ENCODE measurements at places on chromosomes 2 and 18. TPM values are rescaled to one million over a fixed set of nuclear protein-coding genes. Genes with fewer than 3 reads are reported as not detected.
A peak's percentile ranks its signal among the peaks of the same experiment; 100 is the strongest.

- H3K36me3 ChIP-seq: peaks cover under 1% of the 10 kb centered on the region
- no peak overlapping the region for H3K27ac ChIP-seq
- no peak overlapping the region for H3K4me3 ChIP-seq
- no peaks in the 10 kb centered on the region for H3K27me3 ChIP-seq
Measured at GRCh38 chr2:173898996-173899395, 66.2 kb downstream of the SP3 start.

Gene STPG4
- total RNA-seq: 0.79 TPM

Gene CRYGD
- not detected for total RNA-seq

Gene SERPINB11
- not detected for total RNA-seq

Gene SKA1
- 32.4 TPM for total RNA-seq

Gene RNF25
- total RNA-seq: 30.5 TPM

Gene UCN
- 0.86 TPM for total RNA-seq

DNA sequence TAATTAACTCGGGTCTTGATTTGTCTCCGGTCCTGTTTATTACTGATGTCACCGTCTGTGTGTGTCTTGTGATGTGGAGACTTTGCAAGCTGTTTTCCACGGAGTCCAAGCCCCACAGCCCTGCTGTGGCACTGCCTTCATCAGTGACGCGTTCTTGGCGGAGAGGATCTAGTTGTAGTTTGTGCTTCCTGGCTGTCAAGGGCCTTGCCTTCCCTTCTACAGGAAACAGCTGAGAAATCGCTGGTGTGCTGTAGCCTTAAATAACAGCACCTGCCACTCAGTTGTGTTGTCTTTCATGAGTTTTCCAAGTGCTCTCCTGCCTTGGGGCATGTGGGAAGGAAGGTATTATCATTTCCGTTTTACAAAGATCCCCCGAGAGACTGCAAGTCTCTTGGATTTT lies 26.3 kb downstream of the CTIF start:
- H3K36me3 ChIP-seq: no peaks in the 10 kb centered on the region
- no peaks in the 10 kb centered on the region for H3K27me3 ChIP-seq
- H3K4me1 ChIP-seq: no peaks in the 10 kb centered on the region
- H3K4me3 ChIP-seq: no peak overlapping the region

Gene SERPINB3
- total RNA-seq: not detected

DNA sequence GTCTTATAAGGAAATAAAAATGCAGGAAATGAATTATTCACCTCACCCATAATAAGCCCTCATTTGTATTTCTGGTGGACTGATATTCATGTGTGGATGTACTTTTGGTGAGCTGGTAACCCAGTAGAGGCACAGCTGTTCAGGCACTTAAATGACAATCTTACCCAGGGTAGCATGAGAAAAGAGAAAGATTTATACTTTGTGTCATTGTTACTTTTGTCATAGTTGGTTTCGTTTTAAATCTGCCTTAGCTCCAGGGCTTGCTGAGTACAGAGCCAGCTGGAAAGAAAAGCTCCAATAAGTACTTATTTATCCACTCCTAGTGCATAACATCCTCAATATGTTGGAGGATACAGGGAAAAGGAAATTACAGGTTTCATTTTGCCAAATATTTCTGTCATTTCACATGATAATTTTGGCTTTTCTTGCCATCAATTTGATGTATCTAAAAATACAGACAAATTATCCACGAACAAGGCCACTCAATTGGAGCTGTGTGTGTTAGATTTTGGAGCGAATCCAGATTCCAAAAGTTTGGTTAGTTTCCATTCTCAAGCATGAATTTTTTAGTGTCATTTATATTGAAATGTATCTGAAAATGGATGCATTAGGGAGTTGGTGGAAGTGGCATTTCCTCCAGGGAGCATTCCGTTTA lies 1276.1 kb upstream of the FAM98A start:
- no peak overlapping the region for H3K4me3 ChIP-seq
- H3K36me3 ChIP-seq: no peaks in the 10 kb centered on the region
- no peaks in the 10 kb centered on the region for H3K27me3 ChIP-seq
- DNase-seq: no peak
- H3K27ac ChIP-seq: no peak overlapping the region
- no peaks in the 10 kb centered on the region for H3K4me1 ChIP-seq

- no peaks in the 10 kb centered on the region for H3K4me1 ChIP-seq
- DNase-seq: no peak
- no peaks in the 10 kb centered on the region for H3K36me3 ChIP-seq
- no peak overlapping the region for H3K27ac ChIP-seq
- no peaks in the 10 kb centered on the region for H3K27me3 ChIP-seq
Measured at GRCh38 chr18:74154716-74155115, 6.4 kb downstream of the TIMM21 start.

DNA sequence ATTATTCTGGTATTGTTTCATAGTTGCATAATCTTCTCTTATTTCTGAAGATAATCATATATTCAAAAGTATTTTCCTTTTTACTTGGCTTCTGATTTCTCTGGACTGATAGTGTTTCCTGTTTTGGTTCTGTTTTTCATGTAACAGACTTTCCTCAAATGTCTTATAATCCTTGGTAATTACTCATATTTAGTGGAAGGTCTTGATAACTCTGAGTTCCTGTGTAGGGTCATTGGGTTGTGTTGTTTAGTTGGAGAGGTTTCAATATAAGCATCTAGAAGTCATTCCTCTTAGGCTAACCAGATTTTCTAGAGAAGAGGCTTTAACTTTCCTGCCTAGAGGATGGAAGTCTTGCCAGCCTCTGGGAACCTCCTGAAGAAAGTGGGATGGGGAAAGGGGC lies 23.8 kb downstream of the MFSD6 start:
- H3K4me3 ChIP-seq: no peak overlapping the region
- no peaks in the 10 kb centered on the region for H3K4me1 ChIP-seq
- no peaks in the 10 kb centered on the region for H3K36me3 ChIP-seq

GRCh38 chr2:36362291-36362690 lies 6.7 kb downstream of the CRIM1 start:
- H3K27ac ChIP-seq: peak overlapping the region; percentile 1
- no peaks in the 10 kb centered on the region for H3K27me3 ChIP-seq
- H3K4me3 ChIP-seq: no peak overlapping the region
- DNase-seq: no peak
- peaks cover 1% of the 10 kb centered on the region for H3K36me3 ChIP-seq

DNA sequence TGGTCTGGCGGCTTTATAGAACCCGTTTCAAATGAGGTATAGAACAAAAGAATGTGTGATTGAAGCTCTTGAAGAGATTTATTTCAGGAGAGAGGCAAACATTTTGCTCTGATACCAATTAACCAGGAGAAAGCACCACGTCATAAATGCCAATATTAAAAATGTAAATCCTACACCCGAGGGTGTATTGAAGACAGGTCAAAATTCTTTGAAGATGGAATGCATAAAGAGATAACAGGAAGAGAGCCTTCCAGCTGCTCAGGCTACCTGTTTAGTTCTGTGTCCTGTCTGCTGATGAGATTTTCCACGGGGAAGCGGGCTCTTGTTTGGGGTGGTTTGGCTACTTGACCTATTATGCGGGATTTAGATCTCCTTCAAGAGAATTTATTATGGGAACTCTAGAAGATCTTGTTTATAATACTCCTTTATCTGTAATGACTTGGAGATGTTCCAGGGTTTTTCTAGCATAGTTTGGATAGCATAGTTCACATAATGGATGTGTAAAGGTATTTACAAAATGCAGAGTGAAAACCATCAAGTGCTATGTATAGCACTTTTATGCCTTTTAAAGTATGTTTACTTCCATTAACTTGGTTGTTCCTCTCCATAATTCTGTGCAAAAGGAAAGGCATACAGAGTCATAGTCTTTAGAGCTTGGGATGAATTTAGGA lies 204.5 kb upstream of the SPRED2 start:
- no peaks in the 10 kb centered on the region for H3K27me3 ChIP-seq
- no peak for DNase-seq
- no peak overlapping the region for H3K27ac ChIP-seq

DNA sequence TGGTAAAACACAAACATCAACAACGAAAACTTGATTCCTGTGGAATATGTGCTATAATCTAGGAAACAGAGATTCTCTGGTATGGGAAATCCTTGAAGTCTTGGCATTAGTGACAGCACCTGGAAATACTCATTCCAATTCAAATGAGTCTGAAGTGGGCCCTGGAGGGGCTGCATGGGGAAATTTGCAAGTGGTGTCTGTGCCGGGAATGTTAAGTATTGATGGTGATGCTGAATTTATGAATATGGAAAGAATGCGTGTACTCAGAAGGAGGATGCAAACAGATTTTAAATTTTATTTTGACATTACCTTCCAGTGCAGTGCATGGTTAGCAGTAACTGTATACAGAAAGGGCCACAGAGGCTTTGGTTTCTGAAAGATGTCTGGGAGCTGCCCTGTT lies 37.2 kb downstream of the PTPRM start:
- H3K27me3 ChIP-seq: no peaks in the 10 kb centered on the region
- H3K4me3 ChIP-seq: no peak overlapping the region
- DNase-seq: no peak
- no peak overlapping the region for H3K27ac ChIP-seq
- no peaks in the 10 kb centered on the region for H3K36me3 ChIP-seq

GRCh38 chr2:158204741-158205165 lies 103.1 kb downstream of the UPP2 start:
- DNase-seq: no peak
- no peak overlapping the region for H3K4me3 ChIP-seq
- H3K4me1 ChIP-seq: no peaks in the 10 kb centered on the region
- H3K27me3 ChIP-seq: no peaks in the 10 kb centered on the region
- no peaks in the 10 kb centered on the region for H3K36me3 ChIP-seq

- H3K4me1 ChIP-seq: no peaks in the 10 kb centered on the region
- DNase-seq: no peak
- H3K27ac ChIP-seq: no peak overlapping the region
- no peaks in the 10 kb centered on the region for H3K27me3 ChIP-seq
- no peaks in the 10 kb centered on the region for H3K36me3 ChIP-seq
- no peak overlapping the region for H3K4me3 ChIP-seq
Measured at GRCh38 chr2:173819852-173820251, 145.3 kb downstream of the SP3 start.

DNA sequence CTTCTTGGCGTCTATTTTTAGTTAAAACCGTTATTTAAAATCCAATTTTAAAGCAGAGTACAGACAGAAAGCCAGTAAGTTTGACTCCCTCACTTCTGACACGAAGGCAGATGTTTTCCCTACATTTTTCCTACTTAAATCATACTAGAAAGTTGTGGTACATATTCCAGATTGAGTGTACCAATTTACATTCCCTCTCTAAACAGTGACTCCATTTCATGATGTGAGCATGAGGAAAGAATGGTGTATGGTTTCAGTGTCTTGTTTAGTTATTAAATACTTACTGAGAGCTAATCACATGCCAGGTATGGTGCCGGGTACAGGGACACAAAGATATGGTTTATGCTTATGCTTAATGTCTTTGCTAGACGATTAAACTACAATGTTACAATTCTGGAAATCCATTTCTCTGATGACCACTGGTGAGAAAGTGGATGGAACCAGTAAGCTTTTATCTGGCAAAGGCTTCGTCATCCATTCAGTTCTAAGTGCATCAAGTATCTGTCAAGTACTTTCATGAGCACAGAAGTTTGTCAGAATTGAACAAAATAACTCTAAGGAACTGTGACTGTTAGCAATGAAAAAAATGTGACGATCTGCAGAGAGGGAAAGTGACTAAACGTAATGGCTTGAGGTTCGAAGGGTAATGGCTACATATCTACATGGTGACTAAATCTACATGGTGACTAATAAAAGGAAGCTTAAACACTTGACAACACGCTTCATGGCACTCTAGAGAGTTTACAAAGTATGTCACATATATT lies 25.7 kb downstream of the MAP4K3 start:
- H3K27me3 ChIP-seq: no peaks in the 10 kb centered on the region
- peaks cover 19% of the 10 kb centered on the region for H3K4me1 ChIP-seq
- H3K27ac ChIP-seq: no peak overlapping the region
- no peaks in the 10 kb centered on the region for H3K36me3 ChIP-seq

GRCh38 chr2:99775585-99775984 lies 285.8 kb upstream of the REV1 start:
- H3K36me3 ChIP-seq: no peaks in the 10 kb centered on the region
- H3K4me1 ChIP-seq: no peaks in the 10 kb centered on the region
- no peak overlapping the region for H3K27ac ChIP-seq
- H3K4me3 ChIP-seq: no peak overlapping the region
- DNase-seq: no peak
- no peaks in the 10 kb centered on the region for H3K27me3 ChIP-seq

- no peaks in the 10 kb centered on the region for H3K36me3 ChIP-seq
- no peak for DNase-seq
- H3K27me3 ChIP-seq: no peaks in the 10 kb centered on the region
- no peak overlapping the region for H3K4me3 ChIP-seq
Measured at GRCh38 chr18:66193938-66194337, 410.0 kb downstream of the CDH19 start.

GRCh38 chr18:37421341-37422077 lies 144.1 kb downstream of the CELF4 start:
- H3K27me3 ChIP-seq: no peaks in the 10 kb centered on the region
- no peaks in the 10 kb centered on the region for H3K4me1 ChIP-seq
- no peak for DNase-seq
- H3K4me3 ChIP-seq: no peak overlapping the region
- no peaks in the 10 kb centered on the region for H3K36me3 ChIP-seq
- no peak overlapping the region for H3K27ac ChIP-seq

DNA sequence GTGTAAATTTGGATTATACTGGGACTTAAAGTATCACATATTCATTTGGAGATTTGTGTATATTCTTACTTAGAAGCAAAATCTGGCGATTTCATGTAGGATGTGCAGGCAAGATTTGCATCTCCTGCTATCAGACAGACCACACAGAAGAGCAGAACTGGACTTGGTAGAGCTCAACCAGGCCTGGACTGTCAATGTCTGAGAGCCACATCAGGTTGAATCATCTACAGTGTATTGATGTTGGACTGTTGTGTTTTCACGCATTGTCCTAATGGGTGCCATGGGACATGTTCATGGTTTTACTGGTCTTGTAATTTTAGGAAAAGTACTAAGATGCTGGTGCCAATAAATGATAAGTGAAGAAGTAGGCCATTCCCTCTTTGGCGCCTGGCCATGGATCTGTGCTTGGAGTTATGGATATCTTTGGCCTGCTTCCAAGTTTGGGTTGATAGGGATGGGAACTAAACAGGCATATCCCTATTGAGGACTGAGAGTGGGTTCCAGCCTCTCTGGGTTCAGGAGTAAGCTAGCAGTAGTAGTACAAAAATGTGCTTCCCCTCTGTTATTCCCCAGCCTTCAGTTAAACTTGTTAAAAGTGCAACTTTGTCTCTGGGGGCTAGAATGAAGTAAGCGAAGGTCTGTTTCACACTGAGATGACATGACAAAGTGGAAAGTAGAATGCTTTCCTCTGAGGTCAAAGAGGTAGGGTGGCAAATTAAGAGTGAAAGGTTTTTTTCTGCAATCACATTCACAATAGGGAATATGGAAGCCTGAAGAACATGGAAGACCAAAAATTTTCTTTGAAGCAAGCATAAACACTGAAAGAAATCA lies 49.2 kb upstream of the NEMP2 start:
- no peaks in the 10 kb centered on the region for H3K36me3 ChIP-seq
- no peak overlapping the region for H3K27ac ChIP-seq
- no peak overlapping the region for H3K4me3 ChIP-seq
- no peaks in the 10 kb centered on the region for H3K27me3 ChIP-seq

DNA sequence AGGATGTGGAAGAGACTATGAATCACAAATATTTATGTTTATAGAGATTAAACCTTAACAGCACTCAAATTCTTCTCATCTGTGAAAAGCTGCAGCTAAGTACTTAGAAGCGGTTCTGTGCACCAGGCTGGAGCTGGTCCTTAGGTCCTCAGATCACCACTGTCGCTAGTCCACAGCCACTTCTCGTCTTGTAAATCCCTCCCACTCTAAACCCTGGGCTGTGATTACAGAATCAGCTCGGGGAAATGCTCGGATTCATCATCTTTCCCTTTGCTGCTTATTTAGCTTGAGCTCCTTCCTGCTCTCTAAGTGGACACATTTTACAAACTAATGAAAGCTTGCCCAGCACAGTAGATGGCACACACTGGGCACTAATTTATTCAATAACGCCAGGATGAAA lies 61.7 kb downstream of the RNF152 start:
- H3K4me3 ChIP-seq: no peak overlapping the region
- H3K36me3 ChIP-seq: no peaks in the 10 kb centered on the region
- H3K4me1 ChIP-seq: no peaks in the 10 kb centered on the region
- no peak overlapping the region for H3K27ac ChIP-seq
